ENCODE measurements at places on chromosomes 16 and 17. TPM values are rescaled to one million over a fixed set of nuclear protein-coding genes. Genes with fewer than 3 reads are reported as not detected.

EIF4A3 gene
- total RNA-seq: 141 TPM

SEPTIN12 gene
- total RNA-seq: not detected

DNAH3 gene
- 0.07 TPM for total RNA-seq

SMPD3 gene
- 3.2 TPM for total RNA-seq

GRAPL gene
- 1.2 TPM for total RNA-seq

KRTAP2-2 gene
- total RNA-seq: not detected

FOXO3B gene
- 25.8 TPM for total RNA-seq

GPR179 gene
- total RNA-seq: 0.20 TPM

ATPAF2 gene
- total RNA-seq: 23.1 TPM

- DNase-seq: no peak
Observed at GRCh38 chr16:24188751-24189318, 67.3 kb upstream of the CACNG3 start.

DNA sequence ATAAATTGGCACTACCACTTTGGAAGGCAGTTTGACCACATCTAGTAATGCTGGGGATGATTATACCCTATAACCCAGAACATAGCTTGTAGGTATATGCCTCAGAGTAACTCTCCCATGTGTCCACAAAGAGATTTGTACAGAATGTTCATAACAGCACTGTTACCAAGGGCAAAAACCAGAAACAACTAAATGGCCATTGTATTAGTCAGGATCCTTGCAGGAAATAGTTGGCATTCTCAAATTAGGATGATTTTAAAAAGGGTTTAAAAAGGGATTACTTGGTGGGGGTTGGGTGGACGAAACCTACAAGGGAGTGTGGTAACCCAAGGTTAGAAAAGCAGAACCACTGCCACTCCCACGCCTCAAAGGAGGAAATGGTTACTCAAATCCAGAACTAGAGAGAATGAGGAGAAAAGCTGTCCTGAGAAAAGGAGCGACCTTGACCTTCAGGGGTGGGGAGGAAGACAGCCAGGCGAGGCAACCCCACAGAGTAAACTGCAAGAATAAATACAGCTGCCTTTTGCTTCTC is 2.1 kb downstream of the CPPED1 start:
- no peak for DNase-seq

DNA sequence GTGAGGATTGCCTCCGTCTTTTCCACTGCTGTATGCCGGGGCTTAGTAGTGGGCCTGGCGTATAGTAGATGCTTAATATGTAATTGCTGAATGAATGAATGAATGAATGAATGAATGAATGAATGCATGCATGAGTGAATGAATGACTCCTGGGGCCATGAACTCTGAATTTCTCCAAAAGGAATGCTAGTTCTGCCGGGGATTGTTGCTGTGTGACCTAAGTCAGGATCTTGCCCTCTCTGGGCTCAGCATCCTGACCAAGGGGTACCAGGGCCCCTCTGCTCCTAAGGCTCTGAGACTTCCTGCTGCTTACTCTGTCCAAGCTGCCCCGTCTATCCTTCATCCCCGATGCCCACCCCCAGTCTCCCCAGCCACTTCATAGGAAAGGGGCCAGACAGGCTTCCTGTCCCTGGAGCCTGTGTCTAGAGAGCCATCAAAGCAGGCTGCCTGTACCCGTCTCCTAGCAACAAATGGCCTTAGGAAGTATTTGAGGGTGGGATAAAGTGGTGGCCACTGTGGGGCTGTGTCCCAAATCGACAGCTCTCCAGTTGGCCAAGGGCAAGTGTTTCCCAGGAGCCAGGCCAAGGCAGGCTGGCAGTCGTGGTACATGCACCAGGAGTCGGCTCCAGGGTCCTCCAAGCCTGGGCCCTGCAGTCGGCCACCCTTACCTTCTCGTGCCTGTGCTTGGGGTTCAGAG is 11.6 kb upstream of the MPRIP start:
- DNase-seq: no peak

DNA sequence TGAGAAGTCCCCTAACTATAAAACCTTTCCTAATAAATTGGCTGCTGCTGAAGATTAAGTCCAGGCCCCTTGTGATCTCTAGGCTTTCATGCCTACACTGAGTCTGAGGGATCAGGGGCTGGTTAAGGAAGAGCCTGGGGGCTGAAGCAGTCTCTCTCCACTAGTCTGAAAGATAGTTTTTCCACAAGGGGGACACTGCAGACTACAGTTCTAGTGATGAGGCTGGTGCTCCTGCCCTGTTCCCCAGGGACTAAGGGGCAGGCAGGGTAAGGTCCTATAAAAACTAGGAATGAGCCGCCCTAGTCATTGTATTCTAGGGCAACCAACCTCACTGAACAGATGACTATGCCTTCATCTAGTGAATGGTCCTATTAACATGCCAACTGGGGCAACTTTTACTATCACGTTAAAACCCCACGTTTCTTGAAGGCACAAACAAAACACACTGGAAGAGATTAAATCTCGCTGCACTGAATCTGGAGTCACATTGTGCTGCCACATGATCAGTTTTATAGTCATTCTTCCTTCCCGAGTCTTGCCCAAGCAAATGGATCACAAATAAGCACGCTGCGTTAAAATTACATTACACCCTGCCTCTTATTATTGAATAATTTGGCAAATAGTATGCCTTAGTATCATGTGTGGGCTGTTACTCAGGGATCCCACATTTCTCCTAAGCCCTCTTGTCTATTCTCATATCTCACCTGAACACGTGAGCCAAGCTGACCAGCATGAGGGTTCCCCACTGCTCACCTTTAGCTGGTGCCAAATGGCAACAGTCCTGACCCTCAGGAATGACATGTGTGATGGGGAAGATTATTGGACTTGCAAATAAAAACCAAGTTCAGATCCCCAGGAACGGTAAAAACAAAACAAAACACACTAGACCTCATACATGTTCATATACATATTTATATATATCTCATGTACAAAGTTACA is 95.4 kb upstream of the TOB1 start:
- DNase-seq: no peak

GRCh38 chr16:79912592-79913310 is 312.2 kb upstream of the MAF start:
- no peak for DNase-seq

- DNase-seq: no peak
Observed at GRCh38 chr16:66231452-66232160, 134.9 kb upstream of the CDH5 start.
